NCI-H2171 treated with DMSO at 0.1 percent for 48 hours (cell line): ENCODE measurements at places on chromosomes 5 and 9.

GRCh38 chr9:14779566-14780022 lies 57.1 kb upstream of the CER1 start:
- DNase-seq = peak; percentile 70

GRCh38 chr5:14142202-14142826 lies 828 bp upstream of the TRIO start:
- no peak for DNase-seq

DNA sequence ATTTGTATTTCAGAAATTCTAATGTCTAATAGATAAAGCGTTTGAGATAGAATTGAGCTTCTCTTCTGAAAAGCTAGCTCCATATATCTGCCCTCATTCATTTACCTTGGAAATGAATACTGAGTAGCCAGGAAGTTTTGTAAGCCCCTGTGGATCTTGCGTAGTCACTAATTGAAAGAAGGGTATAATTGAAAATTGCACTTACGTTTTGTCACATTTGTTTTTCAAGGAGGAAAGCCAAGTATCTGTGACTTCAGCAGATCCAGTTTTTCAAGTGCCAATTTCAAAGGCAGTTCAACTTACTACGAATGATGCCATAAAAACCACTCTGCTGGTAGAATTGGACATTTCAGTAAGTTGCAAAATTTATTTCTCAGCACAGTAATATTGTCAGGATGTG lies 14.0 kb downstream of the MTRR start:
- no peak for DNase-seq

DNA sequence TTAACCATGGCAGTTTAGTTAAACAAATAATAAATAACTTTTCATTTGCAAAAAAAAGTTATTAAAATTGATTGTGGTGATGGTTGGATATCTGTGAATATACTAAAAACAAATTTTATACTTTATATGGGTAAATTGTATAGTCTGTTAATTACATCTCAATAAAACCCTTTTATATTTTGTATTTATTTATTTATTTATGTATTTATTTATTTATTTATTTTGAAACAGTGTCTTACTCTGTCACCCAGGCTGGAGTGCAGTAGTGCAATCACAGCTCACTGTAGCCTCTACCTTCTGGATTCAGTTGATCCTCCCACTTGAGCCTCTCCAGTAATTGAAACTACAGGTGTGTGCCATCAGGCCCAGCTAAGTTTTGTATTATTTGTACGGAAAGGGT lies 52.4 kb downstream of the OTP start:
- DNase-seq = no peak

DNA sequence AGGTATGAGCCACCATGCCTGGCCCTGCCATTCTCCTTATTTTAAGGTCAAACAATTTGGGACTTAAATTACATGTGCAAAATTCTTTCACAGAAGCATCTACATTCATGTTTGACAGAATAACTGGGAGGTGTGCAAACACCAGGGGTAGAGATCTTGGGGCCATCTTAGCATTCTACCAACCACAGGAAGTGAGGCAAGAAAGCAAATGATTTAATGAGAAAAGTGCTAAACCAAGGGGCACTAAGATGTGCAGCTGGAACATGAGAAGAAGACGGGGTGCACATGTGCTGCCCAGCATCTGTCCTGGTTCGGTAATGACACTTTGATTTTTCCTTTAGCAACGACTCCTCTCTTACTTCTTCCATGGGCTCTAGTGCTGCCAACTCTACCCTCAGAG lies 1.2 kb upstream of the F12 start:
- DNase-seq = no peak

DNA sequence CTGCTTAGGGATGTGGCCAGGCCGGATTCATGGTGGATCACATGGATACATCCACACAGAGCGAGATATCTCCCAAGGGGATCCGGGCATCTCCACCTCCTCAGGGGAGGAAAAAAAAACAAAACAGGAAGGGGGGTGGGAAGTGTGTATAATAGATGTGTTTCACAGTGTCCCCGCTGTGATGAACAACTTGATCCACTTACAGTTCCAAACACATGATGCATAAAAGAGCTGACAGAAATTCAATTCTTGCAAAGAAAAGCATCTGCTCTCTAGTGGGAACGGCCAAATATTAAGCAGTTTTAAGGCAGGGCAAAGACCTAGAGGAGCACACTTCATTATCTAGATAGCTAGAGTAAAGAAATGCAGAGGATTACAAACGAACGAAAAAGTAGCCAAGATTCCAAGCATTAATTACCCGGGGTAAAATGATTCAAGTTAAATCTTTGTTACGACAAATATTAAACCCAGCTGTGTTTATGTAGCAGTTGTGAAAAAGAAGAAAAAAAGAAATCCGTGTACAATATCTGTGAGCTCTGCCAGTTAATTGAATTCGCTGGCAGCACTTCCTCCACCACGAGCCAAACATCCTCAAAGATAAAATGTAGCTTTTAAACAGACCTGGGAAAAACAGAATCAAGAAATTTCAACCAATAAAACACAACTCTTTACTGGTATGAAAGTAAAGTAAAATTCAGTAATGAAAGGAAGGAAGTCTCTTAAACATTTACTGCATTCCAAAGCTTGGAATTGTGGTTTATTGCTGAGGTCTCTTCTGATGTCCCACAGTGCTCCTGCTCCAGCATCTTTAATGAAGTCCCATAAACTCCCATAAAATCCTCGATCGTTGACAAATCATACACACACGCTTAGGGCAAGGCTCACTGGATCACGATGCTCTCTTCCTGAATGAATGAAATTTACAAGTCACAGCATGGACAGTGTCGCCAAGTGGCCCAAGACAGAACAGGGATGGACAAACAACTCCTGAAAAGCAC lies 213.0 kb downstream of the CRB2 start:
- peak; percentile 91 for DNase-seq

DNA sequence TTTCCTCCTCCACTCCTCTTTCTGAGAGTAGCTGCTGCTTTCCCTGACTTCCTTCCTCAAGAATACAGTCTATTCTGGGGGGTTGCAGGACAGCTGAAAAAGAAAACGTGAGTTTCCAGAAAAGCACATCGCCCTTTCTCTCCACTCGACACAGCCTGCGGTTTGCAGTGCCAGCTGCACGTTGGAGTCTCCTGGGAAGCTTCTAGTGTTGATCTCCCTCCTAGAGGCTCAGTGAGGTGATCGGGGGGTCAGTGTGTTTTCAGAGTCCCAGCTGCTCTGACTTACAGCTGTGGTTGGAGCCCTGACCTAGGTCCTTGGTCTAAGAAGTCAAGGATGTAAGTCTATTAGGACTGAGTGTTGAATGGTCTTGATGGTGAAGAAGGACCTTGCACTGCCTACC lies 25.0 kb upstream of the SUSD3 start:
- DNase-seq = peak; percentile 74
